ENCODE measurements at places on chromosomes 1 and 21. TPM values are rescaled to one million over a fixed set of nuclear protein-coding genes. Genes with fewer than 3 reads are reported as not detected.

The TMEM52 gene
- total RNA-seq = 0.29 TPM

The RHD gene
- not detected for total RNA-seq

The TMCO2 gene
- not detected for total RNA-seq

The PLOD1 gene
- total RNA-seq = 112 TPM

The SH2D2A gene
- total RNA-seq = 2.5 TPM

The MTF2 gene
- total RNA-seq = 12.4 TPM

The TFAP2E gene
- total RNA-seq = not detected

The MX1 gene
- total RNA-seq = 39.6 TPM

The PKLR gene
- not detected for total RNA-seq

The GPR153 gene
- 1.9 TPM for total RNA-seq

The CNIH3 gene
- total RNA-seq = 2.5 TPM

The OR2T11 gene
- not detected for total RNA-seq

The CCDC185 gene
- not detected for total RNA-seq

The CD1D gene
- 0.64 TPM for total RNA-seq

The SLC45A1 gene
- total RNA-seq = not detected

The LCE1D gene
- total RNA-seq = not detected

The BSND gene
- not detected for total RNA-seq

The FAM3B gene
- total RNA-seq = not detected

The CHIA gene
- not detected for total RNA-seq

The SLC35F3 gene
- total RNA-seq = not detected

The TTC34 gene
- total RNA-seq = 0.12 TPM

The MYCL gene
- not detected for total RNA-seq

The UTS2 gene
- not detected for total RNA-seq

The C1orf216 gene
- total RNA-seq = 14.7 TPM

The PLPPR5 gene
- 0.04 TPM for total RNA-seq

The PGLYRP4 gene
- not detected for total RNA-seq

The SLC22A15 gene
- 0.60 TPM for total RNA-seq

The DCST2 gene
- total RNA-seq = not detected

The ELAPOR1 gene
- total RNA-seq = 1.1 TPM

The COL6A2 gene
- 53.6 TPM for total RNA-seq

The OR14K1 gene
- total RNA-seq = not detected

The TAF1A gene
- 16.3 TPM for total RNA-seq

The CFHR3 gene
- total RNA-seq = not detected

The CAMSAP2 gene
- total RNA-seq = 19.5 TPM

The ZBED6 gene
- 7.1 TPM for total RNA-seq

The FABP3 gene
- not detected for total RNA-seq

The SLC44A3 gene
- total RNA-seq = 1.1 TPM

The TNFSF4 gene
- total RNA-seq = 0.21 TPM

The HRNR gene
- total RNA-seq = not detected

The LCE3D gene
- not detected for total RNA-seq

The ZNF281 gene
- total RNA-seq = 12.0 TPM

The PAPPA2 gene
- total RNA-seq = 2.0 TPM

The SF3B4 gene
- 19.2 TPM for total RNA-seq

The CRNN gene
- not detected for total RNA-seq

The TNFRSF4 gene
- not detected for total RNA-seq

The CFAP141 gene
- total RNA-seq = not detected

The GPR37L1 gene
- total RNA-seq = 0.02 TPM

The BMP8B gene
- total RNA-seq = 0.08 TPM

The HIVEP3 gene
- total RNA-seq = 2.1 TPM

The KIF26B gene
- 14.7 TPM for total RNA-seq

The PLCH2 gene
- 0.02 TPM for total RNA-seq

The CYP4Z1 gene
- total RNA-seq = not detected

The OSCP1 gene
- 8.4 TPM for total RNA-seq

The ETNK2 gene
- total RNA-seq = 19.1 TPM

The MIXL1 gene
- not detected for total RNA-seq

The NR0B2 gene
- total RNA-seq = not detected

The CATSPERE gene
- not detected for total RNA-seq

The KCNE1 gene
- total RNA-seq = not detected
